ENCODE measurements at places on chromosomes 16 and 17.

- no peak for DNase-seq
Measured at GRCh38 chr16:88908307-88908706, 41.8 kb upstream of the PABPN1L start.

- DNase-seq: no peak
Measured at GRCh38 chr16:49443576-49443975, 70.0 kb downstream of the C16orf78 start.

- DNase-seq: no peak
Measured at GRCh38 chr16:66918803-66919568, at the start of gene CDH16. Gene CDH16 (minus strand): TSS chr16:66918885. CDS start chr16:66918065, 820 bp downstream.

DNA sequence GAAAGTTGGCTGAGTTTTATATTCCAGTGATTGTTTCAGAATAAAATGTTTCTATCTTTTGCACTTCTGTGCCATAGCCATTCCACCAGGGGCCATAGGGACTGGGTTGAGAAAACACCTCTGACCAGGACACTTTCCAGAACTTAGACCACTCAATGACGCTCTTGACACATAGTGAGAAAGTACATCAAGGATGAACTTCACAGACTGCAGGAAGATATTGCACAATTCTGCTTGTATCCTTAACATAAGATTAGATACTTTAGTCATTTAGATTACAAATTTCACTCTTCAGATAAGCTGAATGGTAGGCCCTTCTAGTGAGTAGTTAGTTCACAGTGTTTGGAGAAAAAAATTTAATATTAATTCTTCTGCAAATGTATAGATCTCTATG, 13.0 kb upstream of the MPHOSPH6 start:
- DNase-seq: no peak

DNA sequence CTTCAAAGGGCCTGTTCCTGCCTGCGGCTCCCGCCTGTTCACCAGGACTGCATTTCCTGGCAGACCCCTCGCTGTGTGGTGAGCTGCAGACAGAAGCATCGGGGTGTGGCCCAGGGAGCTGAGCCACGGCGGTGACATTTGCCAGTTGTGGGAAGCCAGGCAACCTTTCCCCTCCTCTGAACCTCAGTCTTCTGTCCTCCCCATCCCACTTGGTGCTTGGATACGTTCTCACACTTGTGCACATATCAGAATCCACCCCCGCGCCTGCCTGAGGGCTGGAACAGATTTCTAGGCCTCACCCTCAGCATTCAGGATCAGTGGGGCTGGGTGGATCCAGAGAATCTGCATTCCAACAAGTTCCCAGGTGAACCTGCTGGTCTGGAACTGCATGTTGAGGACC, 63.5 kb downstream of the CRISPLD2 start:
- DNase-seq: no peak

DNA sequence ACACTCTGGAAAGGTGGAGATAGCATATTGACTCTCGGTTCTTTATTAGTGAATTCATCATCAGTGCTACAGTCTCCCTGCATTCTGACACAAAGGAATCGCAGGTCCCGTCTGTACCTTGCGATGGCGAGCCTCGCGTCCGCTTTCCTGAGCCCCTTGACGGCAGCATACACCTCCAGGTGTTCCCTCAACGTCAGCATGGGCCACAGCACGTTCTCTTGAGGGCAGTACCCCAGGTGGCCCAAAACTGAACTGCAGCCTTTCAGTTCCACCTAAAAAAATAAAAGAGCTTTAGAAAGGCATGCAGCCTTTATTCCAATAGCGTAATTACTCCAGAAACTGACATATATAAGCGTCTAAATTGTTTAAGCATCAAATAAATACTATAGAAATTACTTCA, 24.2 kb upstream of the ABCA9 start:
- no peak for DNase-seq

DNA sequence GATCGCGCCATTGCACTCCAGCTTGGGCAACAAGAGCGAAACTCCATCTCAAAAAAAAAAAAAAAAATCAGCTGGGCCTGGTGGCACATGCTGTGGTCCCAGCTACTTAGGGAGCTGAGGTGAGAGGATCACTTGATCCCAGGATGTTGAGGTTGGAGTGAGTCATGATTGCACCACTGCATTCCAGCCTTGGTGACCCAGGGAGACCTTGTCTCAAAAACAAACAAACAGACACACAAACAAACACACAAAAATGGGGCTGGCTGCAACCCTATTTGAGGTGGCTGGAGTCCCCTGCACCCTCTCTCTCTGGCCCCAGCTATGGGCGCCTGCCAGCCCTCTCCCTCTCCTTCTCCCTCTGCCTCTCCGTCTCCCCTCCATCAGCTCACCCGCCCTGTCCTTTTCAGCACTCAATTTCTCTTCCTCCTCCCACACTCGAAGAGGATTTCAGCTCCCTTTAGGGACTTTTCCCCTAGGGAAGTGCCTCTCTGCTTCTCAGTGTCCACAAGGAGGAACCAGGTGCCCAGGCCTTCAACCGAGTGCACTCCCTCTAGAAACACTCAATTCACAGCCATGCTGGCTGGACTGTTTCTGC, 17.5 kb upstream of the TFAP4 start:
- no peak for DNase-seq

DNA sequence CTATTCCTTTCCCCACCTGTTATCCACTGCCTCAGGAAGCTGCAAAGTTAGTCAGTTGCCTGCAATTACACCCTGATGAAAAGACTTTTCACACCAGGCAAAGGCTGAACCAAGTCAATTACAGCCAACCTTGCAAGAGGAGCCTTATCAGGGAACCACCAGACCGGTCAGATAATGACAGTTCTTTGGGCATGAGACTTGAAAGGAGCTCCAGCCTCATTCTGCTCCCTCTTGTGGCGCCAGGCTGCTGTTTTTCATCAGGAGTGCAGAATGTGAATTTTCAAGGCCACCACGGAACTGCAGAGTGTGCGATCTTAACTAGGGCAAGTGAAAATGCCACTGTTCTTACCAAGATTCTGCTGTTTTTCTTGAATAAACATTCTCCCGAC, 22.5 kb downstream of the DNAI2 start:
- DNase-seq: peak; percentile 73

DNA sequence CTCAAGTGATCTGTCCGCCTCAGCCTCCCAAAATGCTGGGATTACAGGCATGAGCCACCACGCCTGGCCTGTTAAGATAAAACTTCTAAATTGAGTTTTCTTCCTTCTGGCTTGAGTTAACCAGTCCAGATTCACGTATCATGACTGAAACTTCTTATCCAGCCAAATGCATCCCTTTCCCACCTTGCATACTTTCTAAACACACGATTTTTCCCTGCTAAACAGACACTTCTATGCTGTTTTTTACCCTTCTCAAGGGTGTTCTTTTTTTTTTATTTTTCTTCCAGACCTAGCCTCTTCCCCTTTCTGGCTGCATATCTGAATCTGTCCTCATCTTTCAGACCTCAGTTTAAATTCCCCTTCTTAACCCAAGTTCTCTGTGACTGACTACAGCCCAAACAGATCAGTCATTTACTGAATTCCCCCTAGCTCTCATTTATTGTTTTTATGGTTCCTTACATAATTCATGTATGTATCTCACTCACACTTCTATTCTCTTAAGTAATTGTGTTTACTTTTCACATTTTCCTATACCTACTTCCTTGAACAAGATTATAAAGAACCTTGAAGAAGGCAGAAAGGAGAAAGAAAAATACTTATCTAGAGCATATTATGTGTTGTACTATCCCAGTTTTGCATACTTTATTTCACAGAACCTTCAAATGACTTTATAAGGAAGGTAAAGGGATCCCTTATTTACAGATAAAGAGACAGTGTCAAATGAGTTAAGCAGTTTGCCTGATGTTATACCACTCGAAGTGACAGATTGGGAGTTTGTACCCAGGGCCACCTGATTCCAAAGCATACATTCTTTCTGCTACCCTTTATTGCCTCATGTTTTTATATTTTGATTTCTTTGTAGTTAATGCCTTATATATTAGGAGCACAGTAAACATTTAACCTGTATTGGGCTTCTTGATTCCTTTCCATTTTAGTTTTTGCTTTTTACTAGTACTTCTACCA, 5.2 kb downstream of the EVI2B start:
- DNase-seq: no peak

GRCh38 chr16:85574672-85575475, 38.2 kb upstream of the GSE1 start:
- DNase-seq: no peak

- DNase-seq: no peak
Measured at GRCh38 chr16:14087590-14088154, 16.6 kb downstream of the MRTFB start.

DNA sequence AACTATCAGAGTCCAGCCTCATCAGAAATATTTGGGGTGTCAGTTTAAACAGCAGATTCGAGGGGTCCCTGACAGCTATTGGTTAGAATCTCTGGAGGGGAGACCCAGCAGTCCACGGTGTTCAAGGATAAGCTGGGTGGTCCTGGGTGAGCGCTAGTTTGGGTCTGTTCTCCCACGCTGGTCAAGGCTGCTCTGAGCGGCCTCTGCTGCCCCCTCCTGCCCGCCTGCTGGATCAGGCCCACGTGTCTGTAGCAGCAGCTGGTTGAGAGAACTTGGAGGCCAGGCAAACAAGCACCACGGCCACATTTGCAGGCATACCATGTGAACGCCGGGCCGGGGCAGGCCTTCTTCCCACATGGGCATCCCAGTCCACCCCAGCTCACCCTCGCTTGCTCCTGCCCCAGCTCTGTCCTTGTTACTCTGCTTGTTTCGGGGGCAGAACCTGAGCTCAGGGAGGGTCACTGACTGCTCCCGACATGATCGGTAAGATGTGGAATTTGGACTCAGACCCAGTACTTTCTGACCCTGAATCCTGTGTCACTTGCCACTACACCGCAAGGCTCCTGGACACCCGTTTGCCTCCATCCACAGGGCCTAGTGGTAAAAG, 7.4 kb downstream of the FOXF1 start:
- peak; percentile 56 for DNase-seq

DNA sequence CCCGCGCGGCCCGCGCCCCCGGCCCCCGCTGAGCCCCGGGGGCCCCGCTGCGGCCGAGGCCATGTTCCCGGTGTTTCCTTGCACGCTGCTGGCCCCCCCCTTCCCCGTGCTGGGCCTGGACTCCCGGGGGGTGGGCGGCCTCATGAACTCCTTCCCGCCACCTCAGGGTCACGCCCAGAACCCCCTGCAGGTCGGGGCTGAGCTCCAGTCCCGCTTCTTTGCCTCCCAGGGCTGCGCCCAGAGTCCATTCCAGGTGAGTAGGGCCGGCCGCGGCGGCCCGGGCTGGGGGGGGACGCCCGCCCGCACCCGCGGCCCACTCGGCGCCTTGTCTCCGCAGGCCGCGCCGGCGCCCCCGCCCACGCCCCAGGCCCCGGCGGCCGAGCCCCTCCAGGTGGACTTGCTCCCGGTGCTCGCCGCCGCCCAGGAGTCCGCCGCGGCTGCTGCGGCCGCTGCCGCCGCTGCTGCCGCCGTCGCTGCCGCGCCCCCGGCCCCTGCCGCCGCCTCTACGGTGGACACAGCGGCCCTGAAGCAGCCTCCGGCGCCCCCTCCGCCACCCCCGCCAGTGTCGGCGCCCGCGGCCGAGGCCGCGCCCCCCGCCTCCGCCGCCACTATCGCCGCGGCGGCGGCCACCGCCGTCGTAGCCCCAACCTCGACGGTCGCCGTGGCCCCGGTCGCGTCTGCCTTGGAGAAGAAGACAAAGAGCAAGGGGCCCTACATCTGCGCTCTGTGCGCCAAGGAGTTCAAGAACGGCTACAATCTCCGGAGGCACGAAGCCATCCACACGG, 504 bp downstream of the MAZ start:
- peak; percentile 76 for DNase-seq

- no peak for DNase-seq
Measured at GRCh38 chr16:68954911-68955635, 111.7 kb downstream of the TANGO6 start.

- no peak for DNase-seq
Measured at GRCh38 chr17:19304209-19304608, 58.3 kb downstream of the B9D1 start.

- DNase-seq: no peak
Measured at GRCh38 chr17:16171613-16172012, 43.7 kb downstream of the NCOR1 start.

DNA sequence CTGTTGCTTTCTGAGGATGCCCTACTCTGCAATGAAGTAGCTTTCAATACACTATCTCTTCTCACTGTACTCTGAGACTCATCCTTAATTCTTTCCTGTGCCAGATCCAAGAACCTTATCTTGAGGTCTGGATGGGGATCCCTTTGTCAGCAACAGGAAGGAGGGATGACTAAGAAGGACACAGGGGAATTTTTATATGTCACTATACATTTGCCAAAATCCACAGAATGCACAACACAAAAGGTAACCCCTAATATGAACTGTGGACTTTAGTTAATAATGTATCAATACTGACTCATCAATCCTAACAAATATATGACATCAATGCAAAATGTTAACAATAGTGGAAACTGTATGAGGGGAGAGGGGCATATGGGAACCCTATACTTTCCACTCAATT, 4.7 kb upstream of the RBBP6 start:
- no peak for DNase-seq

- no peak for DNase-seq
Measured at GRCh38 chr17:76920364-76921139, 52.3 kb downstream of the MGAT5B start.

DNA sequence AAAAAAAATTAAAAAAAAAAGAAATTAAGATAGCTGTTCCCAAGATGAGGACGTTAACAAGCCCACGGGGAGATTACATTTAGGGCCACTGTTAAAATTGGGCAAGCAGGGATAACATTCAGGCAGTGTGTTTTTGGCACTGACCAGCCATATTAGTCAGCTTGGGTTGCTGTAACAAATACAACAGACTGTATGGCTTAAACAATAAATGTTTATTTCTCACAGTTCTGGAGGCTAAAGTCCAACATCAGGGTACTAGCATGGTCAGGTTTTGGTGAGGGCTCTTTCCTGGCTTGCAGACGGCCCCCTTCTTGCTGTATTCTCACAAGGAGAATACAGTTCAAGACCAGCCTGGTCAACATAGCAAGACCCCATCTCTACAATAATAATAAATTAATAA, 31.3 kb downstream of the ARSG start:
- no peak for DNase-seq
